Transverse colon (tissue), 4 donors: ENCODE measurements at places on chromosomes 5 and 9. TPM values are rescaled to one million over a fixed set of nuclear protein-coding genes. Genes with fewer than 3 reads are reported as not detected.
A peak's percentile ranks its signal among the peaks of the same experiment; 100 is the strongest.

SEMA6A gene
- total RNA-seq = 231 TPM

DNA sequence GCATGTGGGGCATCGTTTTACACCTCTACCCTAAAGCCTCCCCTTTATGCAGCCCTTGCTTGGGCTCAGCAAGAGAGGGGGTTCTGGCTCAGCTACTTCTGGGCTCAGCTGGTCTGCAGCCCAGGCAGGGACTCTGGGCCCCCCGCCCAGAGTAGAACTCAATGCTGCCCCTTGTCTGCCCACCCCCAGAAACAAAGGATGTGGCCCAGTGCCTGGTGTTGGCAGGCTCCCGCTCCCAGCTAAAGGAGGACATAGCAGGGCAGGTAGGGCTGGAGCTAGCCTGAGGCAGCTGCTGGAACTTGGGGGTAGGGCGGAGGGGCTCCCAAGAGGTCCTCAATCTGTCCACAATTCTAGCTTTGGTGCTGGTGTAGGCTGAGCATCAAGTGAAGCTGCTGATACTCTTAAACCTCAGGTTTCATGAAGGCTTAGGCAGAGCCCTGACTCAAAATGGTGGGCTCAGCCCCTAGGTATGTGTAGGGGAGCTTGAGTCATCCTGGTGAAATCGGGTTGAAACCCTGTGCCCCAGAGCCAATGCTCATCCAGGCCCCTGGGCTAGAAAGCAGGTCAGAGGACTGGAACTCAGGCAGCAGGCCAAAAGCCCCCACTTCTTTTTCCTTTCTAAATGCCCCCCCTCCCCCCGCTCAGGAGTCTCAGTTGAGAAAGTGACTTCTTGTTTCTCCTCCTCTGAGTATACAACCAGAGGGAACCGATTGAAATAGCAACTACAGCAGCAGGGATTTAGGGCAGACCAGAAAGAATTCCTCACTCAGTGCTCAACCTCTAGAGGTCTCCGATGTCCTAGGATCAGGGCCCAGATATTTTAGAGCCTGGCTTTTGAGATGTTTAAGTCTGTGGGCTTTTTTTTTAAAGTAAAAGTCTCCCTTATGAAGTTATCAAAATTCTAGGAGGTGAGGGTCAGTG, 11.4 kb downstream of the PSD2 start:
- no peak for DNase-seq

DNA sequence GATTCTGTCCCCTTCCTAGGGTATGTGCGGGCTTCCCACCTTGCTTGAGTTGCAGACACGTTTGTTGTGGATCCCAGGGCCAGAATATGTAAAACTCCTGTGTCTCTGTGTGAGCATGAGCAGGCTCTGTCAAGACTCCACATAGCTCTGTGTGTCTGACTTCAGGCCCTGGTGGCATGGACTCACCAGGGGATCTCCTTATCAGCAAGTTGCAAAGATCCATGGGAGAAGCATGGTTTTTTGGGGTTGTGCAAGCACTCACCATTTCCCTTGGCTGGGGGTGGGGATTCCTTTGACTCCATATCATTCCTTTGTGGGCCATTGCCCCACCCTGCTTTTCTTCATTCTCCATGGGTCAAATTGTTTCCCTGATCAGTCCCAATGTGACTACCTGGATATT, 205.6 kb downstream of the TUSC1 start:
- DNase-seq = no peak

LEAP2 gene
- total RNA-seq = 5.3 TPM

- DNase-seq = peak; percentile 69
Measured at GRCh38 chr9:36074870-36075532, 38.3 kb downstream of the RECK start.

GRCh38 chr9:974996-975739, 1.3 kb upstream of the DMRT3 start:
- DNase-seq = no peak

SPATA31A3 gene
- not detected for total RNA-seq

SLC4A9 gene
- total RNA-seq = 0.82 TPM

DDX4 gene
- total RNA-seq = not detected

DNA sequence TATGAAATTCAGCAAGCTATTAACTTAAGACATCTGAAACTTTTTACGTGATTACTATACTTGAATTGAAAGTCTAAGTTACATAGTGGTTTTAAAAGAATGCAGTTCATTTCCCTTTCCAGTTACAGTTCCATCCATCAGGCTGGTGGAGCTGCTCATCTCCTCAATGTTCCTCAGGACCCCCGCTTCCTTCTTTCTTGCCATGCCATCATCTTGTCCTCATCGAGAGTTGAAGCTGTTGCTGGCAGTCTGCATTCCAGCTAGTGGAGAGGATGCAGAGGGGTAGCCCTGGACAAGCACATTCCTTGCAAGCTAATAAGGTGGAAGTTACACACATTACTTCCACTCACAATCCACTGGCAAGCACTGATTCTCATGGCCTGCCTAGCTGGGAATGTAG, 8.8 kb upstream of the RNF183 start:
- DNase-seq = no peak

DNA sequence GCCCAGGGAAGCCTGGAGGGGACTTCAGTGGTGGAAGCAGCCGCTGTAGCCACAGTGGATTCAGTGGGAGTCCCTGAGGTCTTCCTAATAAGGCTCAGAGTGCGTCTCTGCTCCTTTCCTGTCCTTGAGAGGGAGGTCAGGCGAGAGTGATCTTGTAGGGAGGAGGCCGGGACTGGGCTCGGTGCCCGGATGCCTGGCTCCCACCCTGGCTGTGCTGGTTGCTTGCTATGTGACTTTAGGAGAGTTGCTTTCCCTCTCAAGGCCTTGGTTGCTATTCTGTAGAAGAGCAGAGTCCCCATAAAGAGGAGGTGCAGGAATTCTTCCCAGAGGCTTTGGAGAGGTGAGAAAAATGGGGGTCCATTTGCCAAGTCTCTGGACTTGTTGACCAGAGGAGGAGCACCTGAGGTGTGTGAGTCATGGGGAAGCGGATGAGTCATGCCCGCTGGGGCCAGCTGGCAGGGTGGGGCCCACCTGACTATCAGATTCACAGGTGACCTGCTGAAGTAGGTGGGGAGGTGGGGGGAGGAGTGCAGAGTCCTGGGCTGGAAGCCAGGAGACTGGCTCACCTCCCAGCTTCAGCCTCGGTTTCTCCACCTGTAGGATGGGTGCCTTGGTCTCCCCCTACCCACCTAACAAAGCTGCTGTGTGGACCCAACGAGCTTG, 13.8 kb downstream of the GSN start:
- DNase-seq = peak; percentile 94

SPINK13 gene
- not detected for total RNA-seq

GRCh38 chr9:69431777-69432176, 106.8 kb downstream of the ENTREP1 start:
- no peak for DNase-seq

S100Z gene
- total RNA-seq = not detected

DNA sequence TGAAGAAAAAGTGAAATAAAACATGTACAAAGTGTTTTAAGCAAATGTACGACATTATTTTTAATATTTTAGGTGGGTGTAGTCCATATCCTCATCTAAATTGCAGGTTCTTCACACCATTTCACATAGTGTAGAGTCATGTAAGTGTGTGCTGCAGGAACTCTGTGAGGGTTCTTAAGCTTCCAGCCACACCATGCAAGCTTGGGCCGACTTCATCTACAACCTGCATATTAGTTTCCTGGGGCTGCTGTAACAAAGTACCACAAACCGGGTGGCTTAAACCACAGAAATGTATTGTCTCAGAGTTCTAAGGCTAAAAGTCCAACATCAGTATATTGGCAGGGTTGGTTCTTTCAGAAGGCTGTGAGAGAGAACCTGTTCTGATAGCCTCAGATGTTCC, 10.2 kb downstream of the PAM start:
- no peak for DNase-seq

GRCh38 chr5:67037171-67037570, 159.4 kb downstream of the CD180 start:
- no peak for DNase-seq

DNA sequence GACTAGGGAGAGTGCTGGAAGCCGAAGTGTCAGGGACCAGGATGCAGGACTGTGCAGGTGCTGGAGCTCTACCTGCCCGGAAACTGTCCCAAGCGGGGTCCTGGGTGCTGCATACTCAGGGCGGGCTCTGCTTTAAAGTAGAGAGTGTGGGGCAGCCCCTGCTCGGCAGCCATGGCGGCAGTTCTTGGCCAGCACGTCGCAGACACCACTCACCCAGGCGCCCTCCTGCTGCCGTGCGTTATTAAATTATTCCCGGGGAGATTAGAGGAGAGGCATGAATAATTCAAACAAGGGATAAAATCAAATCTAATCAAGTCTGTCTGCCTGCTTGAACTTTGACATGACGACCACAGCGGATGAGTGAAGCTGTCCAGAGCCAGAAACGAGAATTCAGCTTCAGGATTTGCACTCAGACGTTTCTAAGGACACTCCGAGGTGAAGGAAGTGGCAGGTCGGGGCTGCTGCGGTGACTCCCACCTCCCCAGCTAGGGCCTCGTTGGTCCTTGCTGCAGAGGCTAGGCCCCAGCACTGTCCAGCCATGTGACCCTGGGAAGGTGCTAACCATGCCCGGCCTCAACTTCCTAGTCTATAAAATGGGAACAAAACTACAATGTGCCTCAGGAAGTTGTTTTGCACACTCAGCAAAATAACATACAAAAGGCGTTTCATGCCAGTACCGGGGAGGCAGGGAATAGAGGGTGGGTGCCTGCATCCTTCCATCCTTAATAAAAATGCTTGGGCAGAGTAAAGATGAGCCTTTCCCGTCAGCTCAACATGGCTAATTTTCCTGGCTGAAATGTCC, 91.3 kb upstream of the ADAMTS2 start:
- no peak for DNase-seq

GMCL2 gene
- not detected for total RNA-seq

ACOT12 gene
- total RNA-seq = not detected

PDLIM4 gene
- total RNA-seq = 43.4 TPM

PTPN3 gene
- 12.7 TPM for total RNA-seq

GRCh38 chr9:108443741-108444140, 412.0 kb downstream of the ACTL7B start:
- DNase-seq = no peak

IGIP gene
- 12.8 TPM for total RNA-seq

PIK3R1 gene
- total RNA-seq = 222 TPM

- DNase-seq = no peak
Measured at GRCh38 chr9:93301291-93301811, 117.4 kb downstream of the WNK2 start.

DNA sequence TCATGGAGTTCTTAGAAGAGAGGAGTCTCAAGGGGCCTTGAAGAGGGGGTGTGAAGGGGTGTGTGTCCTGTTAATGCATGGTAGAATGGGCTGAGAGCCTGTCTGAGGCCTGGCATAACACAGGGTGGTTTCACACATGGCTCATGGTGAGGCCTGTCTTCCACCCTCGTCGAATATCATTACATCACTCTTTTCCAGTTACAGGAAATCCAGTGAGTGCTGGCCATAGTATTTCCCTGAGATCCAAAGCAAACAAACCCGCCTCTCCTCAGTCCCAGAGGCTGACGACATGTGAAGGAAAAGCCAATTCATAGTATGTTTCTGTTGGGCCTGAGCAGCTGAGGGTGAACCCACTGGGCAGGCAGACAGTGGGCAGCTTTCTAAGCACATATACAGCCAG, 159.4 kb upstream of the NR3C1 start:
- no peak for DNase-seq

- no peak for DNase-seq
Measured at GRCh38 chr5:83281658-83282057, 189.9 kb upstream of the VCAN start.

PAM gene
- 73.0 TPM for total RNA-seq

- DNase-seq = no peak
Measured at GRCh38 chr5:107184066-107184465, 486.7 kb downstream of the EFNA5 start.

DNA sequence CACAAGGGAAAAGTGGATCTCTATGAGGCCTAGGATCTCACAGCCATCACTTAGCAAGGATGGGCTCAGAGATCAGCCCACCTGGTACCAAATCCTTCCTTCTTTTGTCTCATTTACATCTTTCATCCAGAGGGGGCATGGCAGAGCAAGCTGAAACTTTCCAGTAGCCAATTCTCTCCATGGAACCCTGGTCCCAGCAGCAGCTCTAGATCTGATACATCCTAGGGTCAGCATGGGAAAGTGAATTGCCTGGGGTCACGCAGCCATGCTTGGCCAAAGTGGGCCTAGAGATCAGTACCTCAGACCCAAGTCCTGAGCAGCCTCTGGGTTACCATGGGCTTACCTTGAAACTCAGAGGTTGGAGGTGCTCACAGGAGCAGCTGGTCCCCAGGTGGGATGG, 170.5 kb downstream of the GABBR2 start:
- DNase-seq = no peak

- DNase-seq = peak; percentile 33
Measured at GRCh38 chr9:94005272-94005901, 50.2 kb upstream of the BARX1 start.

GRCh38 chr5:179319741-179320281, 25.4 kb downstream of the ADAMTS2 start:
- no peak for DNase-seq

- no peak for DNase-seq
Measured at GRCh38 chr9:134049236-134049635, 18.6 kb downstream of the BRD3 start.

DNA sequence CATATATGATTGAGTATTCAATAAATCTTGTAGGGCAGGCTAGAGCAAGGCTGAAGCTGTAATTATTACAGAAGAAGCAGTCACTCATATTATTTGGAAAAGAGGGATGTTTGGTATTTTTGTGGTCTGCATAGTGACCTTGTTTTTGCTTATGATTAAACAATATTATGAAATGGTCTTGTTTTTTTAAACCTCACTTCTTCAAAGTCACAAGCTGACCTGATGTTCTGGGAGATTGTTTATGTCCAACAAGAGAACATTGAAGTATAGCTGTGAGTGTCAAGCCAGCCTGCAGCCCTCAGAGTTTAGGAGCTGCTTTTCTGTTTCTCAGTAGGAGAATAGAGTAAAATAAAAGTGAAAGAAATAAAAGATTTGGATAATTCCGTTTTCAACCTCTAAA, 342.2 kb downstream of the LRRC70 start:
- DNase-seq = no peak

WDR5 gene
- total RNA-seq = 8.2 TPM

- DNase-seq = no peak
Measured at GRCh38 chr9:136180586-136180985, 24.3 kb downstream of the LHX3 start.

GRCh38 chr5:149257889-149258705, 13.6 kb upstream of the AFAP1L1 start:
- DNase-seq = no peak

DNA sequence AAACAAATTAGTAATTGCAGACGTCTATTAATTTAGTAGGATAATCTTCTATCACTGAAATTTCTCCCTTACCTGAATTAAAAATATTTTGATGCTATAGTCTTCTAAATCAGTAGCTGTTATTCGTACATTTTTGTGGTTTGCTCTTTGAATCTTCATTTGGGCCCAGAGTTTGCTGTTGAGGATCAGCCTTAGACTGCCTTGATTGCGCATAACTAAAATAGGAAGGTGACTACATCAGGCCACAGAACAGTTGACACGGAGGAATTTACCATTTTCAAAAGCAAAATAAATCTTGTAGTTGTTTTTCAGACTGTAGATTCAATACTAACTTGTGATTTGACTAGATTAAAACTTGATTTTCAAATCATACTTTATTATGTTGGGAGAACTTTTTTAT, 11.8 kb upstream of the NADK2 start:
- no peak for DNase-seq

GRCh38 chr9:91191411-91192380, 170.0 kb downstream of the AUH start:
- DNase-seq = no peak

GRCh38 chr5:163964671-163965070, 459.3 kb downstream of the MAT2B start:
- DNase-seq = no peak

- DNase-seq = no peak
Measured at GRCh38 chr5:28265877-28266276, 1227.5 kb upstream of the CDH9 start.

MZB1 gene
- not detected for total RNA-seq

GRCh38 chr9:8552732-8553131, 753.2 kb upstream of the DMAC1 start:
- DNase-seq = no peak
